HT1080 (cell line): ENCODE measurements at places on chromosomes 6 and 20. TPM values are rescaled to one million over a fixed set of nuclear protein-coding genes. Genes with fewer than 3 reads are reported as not detected.
A peak's percentile ranks its signal among the peaks of the same experiment; 100 is the strongest.

The GINS1 gene
- total RNA-seq, result 27.9 and 36.1 TPM in 2 replicates

- no peak for DNase-seq
Measured at GRCh38 chr20:19758133-19758500, at the start of gene RIN2. Gene RIN2, plus strand, starts transcription at chr20:19758258. Its CDS starts 131,344 bp downstream, at chr20:19889602.

The TNFRSF6B gene
- total RNA-seq, result 5.9 and 7.2 TPM in 2 replicates

The DOK5 gene
- total RNA-seq, result 0.31 TPM in 1 of 2 replicates, not detected in the other

The TBC1D7 gene
- total RNA-seq, result 19.2 and 22.6 TPM in 2 replicates

- peak; percentile 65 for DNase-seq
Measured at GRCh38 chr6:29631209-29631810, 1.7 kb downstream of the GABBR1 start.

GRCh38 chr20:49273696-49274277 lies 4.1 kb downstream of the ZNFX1 start:
- DNase-seq, result no peak

The L3MBTL1 gene
- 0.07 TPM in 1 of 2 replicates, not detected in the other for total RNA-seq
